ENCODE measurements at places on chromosomes 3 and 15.

DNA sequence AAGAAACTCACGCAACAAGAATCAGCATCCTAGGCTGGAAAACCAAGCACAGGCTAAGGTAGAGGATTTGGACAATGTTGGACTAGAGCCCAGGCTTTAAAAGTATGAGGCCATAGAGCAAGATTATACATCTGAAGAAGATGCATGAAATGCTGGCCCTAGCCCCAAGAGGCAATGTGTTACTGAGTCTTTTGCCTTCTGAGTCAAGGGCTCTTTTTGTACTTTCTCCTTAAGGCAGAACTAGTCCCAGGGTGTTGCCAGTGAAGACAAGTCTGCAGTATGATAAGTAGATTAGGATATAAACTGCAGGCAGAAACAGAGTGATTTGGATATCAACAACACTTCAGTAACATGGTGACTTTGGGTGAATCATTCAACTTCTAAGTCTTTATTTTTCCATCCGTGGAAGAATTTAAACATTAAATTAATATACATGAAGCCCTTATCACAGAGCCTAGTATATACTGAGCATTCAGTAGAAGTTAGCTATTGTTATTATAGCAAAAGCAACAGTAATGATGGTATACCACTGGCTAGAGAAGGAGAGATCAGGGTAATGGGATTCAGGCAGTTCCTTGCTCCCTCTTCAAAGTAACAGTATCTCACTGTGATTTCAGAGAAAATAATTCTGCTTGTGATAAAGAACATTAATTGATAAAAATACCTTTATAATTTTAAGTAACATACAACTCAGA lies 99.9 kb upstream of the MLF1 start:
- DNase-seq, result no peak

- no peak for DNase-seq
Observed at GRCh38 chr15:83721031-83721430, 67.1 kb downstream of the ADAMTSL3 start.

- no peak for DNase-seq
Observed at GRCh38 chr3:50521572-50521971, 18.1 kb upstream of the CACNA2D2 start.

DNA sequence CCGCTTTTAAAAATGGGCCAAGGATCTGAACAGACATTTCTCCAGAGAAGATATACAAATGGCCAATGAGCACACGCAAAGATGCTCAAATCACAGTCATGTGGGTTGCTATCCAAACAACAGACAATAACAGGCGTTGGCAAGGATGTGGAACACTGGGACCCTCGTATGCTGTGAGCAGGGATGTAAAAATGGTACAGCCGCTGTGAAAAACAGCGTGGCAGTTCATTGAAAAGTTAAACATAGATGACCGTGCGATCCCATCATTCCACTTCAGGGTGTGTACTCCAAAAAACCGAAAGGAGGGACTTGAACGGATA lies 6.7 kb upstream of the LRRC15 start:
- no peak for DNase-seq

Measured in CD14-positive monocyte (primary cell).